RPMI7951 (cell line): ENCODE measurements at places on chromosomes 3 and 15. TPM values are rescaled to one million over a fixed set of nuclear protein-coding genes. Genes with fewer than 3 reads are reported as not detected.

Gene TIMMDC1
- total RNA-seq = 125 and 143 TPM in 2 replicates

Gene GPD1L
- 10.6 and 12.7 TPM in 2 replicates for total RNA-seq

Gene MORC1
- not detected in 2 replicates for total RNA-seq

Gene FOXB1
- total RNA-seq = not detected in 2 replicates

Gene MAN2A2
- 6.5 and 7.1 TPM in 2 replicates for total RNA-seq

Gene WDR49
- 0.12 TPM in 1 of 2 replicates, not detected in the other for total RNA-seq

Gene HYAL1
- total RNA-seq = 0.29 and 0.72 TPM in 2 replicates

Gene ST3GAL6
- 8.6 and 10.5 TPM in 2 replicates for total RNA-seq

Gene SCAANT1
- not detected in 2 replicates for total RNA-seq

Gene GOLGA8K
- 0.12 TPM in 1 of 2 replicates, not detected in the other for total RNA-seq

Gene HRH1
- 18.8 and 22.6 TPM in 2 replicates for total RNA-seq

Gene ASB7
- total RNA-seq = 11.5 and 13.5 TPM in 2 replicates

Gene FURIN
- 20.4 and 32.5 TPM in 2 replicates for total RNA-seq

DNA sequence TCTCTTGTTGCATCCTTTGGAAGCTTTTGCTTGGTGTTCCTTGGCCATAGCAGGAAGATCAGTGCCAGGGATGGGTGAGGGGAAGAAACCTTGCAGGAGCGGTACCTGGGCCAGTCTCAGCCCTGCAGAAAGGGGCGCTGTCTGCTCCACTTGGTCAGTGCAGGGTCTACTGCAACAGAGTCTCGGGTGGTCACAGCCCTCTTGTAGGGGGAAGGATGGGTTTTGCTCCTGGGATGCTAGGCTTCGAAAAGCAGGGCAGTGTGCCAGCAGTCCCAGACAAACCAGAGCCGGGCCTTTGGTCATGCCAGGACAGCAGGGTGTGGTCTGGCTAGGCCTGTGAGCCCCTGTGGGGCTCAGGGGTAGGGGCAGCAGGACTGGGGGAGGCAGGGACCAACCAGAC, 186.7 kb downstream of the APBA2 start:
- no peak for DNase-seq

DNA sequence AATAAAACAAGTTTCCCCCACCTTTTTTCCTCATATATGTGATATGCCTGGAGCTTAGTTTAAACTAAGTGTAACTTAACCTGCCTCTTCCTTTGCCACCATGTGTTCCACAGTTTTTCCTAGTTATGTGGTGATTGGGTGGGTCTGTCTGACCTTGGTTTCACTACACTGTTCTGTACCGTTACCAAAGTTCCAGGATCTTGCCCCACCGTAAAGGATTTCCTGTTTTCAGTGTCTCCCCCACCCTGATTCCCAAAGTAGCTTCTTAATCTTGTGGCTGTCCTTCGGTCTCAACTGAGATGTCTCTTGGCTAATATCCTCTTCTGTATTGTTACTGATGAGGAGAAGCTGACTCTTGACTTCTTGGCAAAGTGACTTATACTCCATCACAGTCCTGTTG, 6.4 kb upstream of the MGA start:
- DNase-seq = no peak

DNA sequence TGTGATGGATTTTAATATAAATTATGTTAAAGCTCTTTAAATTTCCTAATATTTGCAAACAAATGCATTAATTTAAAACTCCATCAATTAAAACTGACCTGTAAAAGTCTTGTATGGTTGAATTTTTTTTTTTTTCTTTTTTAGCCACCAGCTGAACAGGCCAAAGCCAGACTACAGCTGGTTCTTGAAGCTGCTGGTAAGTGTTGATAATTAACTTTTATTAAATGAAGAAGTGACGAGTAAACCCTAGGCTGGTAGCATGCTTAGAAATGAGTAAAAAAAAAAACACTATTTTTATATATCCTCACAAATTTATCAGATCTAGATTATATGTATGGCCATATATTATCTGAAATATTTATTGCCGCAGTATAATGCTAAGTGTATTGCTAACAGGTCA, 216.3 kb upstream of the MLF1 start:
- DNase-seq = no peak

GRCh38 chr15:86557018-86557550, 477.4 kb downstream of the AGBL1 start:
- DNase-seq = no peak

DNA sequence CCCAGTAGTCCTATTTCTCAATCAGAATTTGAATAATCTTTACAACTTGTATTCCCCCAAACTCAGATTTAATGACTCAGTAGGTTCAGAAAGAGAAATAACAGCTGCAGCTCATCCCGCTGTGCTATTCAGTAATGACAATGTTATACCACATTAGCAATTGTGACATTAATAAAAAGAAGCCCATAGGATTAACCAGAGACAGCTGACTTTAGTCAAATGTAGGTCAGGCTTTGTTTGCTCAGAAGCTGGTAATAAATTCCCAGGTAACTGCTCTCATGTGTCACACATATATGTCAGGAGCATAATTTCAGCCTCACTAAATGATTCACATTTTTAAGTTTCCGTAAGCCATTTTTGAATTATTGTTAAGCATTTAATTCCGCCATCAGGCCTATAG, 222.0 kb upstream of the UBE2E2 start:
- no peak for DNase-seq

- no peak for DNase-seq
These were observed 86.7 kb downstream of the ST8SIA2 start for GRCh38 chr15:92480361-92480760.

- DNase-seq = no peak
These were observed 249.5 kb downstream of the UACA start for GRCh38 chr15:70513819-70514218.

- no peak for DNase-seq
These were observed 786.0 kb downstream of the TUSC7 start for GRCh38 chr3:117495620-117496019.

- no peak for DNase-seq
These were observed 68.1 kb downstream of the PFN2 start for GRCh38 chr3:149902498-149903139.

DNA sequence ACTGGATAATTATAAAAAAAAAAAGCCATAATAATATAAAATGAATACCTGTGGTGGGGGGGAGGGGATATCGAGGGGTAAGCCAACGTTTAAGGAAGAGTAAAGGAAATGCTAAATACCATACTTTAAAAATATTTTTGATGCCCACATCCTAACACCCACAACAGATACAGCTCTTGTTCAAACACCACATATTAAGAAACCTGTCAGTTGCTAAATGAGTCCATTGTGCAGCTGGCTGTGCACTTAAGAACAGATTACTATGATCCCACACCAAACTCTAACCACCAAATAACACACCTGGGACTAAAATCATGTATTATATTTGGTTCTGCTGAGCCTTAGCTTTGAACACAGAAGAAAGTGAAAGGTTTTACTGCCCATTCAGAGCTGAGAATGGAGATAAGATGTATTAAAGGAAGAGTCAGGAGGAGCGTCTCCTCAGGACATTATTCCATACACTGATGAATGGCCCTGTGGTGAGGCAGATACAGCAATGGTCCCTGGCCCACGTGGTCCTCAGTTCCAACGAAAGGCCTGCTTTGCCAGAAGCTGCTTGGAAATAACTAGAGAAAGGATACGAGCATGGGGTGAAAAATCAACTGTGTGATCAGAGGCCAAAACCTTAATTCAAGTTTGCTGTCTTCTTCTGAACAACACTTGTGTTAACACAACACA, 515.4 kb downstream of the FOXP1 start:
- DNase-seq = no peak

DNA sequence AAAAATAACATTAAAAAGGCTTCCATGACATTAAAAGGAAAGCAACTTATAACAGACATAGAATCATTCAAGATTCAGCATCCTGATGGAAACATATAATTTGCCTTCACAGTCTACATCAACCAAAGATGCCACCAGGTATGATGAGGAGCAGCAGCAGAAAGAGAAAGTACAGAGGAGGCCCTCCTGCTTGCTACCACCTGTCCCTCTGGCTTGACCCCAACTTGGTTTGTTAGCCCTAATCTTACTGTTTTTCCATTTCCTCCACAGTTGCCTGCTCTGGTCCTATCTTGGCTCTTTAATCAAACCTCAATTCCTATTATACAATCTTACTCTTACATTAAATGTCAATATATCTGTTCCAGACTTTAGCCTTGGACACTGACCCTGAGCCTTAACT, 171.3 kb downstream of the DPH6 start:
- DNase-seq = no peak

- no peak for DNase-seq
These were observed 118.9 kb upstream of the CCDC54 start for GRCh38 chr3:107258300-107258699.

DNA sequence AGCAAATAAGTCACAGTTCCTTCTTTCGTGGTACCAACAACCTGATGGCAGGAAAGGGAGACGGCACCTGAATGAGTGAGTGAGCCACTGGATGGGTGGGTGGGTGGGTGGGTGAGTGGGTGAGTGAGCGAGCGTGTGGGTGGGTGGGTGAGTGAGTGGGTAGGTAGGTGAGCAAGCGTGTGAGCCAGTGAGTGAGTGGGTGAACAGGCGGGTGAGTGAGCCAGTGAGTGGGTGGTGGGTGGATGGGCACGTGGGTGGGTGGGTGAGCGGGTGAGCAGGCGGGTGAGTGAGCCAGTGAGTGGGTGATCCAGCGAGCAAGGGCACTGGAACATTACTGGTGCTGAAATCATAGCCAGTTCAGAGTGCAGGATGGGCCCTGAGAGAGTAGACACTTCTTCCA, 152.8 kb downstream of the MEGF11 start:
- no peak for DNase-seq

DNA sequence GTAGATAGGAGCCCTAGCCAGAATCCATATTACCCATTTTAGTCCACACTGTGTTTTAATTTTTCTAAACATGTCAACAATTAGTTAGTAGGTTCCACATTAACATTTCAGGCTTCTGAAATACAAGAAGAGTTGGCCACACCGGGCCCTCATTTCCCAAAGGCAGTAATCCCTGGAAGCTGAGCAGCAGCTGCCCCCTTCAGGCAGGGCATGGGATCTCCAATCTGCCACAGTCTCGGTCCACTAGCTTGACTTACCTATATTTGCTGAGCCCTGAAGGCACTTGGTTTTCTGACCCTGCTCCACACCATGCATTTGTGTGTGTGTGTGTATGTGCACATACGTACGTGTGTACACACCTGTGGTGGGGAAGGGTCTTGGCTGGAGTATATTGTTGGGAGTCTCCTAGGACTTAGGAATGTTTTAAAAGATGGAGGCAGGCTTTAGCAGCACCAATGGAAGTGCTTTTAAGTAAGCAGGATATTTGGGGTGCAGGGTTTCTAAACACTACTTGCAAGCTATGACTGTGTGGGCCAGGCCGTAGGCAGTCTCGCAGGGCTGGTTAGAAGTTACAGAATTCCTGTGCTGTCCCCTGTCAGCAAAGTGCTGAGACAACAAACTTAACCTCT, 71.2 kb upstream of the SOX14 start:
- DNase-seq = no peak

GRCh38 chr15:57591822-57592367, at the start of gene MYZAP:
MYZAP (plus strand) TSS chr15:57591904; CDS start chr15:57592035, 131 bp downstream.
- DNase-seq = peak; percentile 30

- peak; percentile 23 for DNase-seq
These were observed 21.6 kb upstream of the ZNF280D start for GRCh38 chr15:56754772-56755370.

- DNase-seq = peak; percentile 51
These were observed 692 bp downstream of the PSMD2 start for GRCh38 chr3:184299488-184300377.

- DNase-seq = peak; percentile 87
These were observed 40.6 kb downstream of the ADIPOQ start for GRCh38 chr3:186882881-186883685.

DNA sequence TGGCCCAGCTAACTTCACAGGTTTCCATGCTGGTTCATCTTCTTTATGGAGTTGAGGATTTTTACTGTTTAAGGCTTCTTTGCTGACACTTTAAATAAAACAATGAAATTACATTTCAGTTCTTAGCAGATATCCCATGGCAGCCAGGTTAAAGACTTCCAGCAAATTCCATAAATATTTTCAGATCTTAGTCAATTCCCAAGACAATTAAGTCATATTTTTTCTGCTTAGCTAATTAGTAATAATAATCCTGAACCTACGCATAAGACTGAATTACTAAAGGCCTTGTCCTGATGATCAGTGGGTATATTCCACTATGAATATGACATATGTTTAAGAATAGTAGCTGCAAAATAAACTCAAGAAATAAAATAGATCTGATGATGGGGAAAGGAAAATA, 83.3 kb downstream of the NR2E3 start:
- DNase-seq = no peak

DNA sequence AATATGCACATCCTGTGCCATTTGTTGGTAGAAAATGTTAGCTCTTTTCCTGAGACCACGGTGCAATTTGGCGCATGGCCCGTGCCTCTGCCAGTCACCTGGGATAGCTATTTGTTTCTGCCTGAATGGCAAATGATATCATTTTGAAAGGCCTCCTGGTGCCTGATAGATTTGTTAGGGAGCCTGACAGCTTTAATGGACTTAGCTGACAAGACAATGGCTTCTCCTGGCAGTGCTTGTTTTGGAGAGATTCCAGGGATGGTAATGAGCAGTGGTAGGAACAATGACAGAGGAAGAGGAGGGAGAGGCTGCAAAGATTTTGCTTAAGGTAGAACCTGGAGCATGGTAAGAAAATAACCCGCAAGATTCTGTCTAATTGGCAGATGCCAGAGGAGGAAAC, 268.5 kb downstream of the CLSTN2 start:
- no peak for DNase-seq

DNA sequence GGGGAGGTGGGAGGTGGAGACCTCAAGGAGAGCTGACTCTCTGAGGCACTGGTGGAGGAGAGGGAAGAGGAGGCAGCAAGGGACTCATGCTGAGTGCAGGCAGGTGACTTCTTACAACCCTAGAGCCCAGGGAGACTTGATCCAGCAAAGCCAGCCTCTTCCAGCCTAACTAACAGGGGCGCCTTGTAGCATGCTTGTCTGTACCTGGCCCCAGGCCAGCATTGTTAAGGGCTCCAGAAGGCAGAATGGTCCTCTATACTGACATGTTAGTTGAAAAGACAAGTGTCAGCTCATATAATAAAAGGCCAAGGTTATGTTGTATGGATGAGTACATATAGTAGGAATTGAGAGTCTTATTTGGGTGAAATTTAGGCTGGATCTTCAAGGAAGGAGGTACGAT, 65.4 kb downstream of the CHDH start:
- no peak for DNase-seq

DNA sequence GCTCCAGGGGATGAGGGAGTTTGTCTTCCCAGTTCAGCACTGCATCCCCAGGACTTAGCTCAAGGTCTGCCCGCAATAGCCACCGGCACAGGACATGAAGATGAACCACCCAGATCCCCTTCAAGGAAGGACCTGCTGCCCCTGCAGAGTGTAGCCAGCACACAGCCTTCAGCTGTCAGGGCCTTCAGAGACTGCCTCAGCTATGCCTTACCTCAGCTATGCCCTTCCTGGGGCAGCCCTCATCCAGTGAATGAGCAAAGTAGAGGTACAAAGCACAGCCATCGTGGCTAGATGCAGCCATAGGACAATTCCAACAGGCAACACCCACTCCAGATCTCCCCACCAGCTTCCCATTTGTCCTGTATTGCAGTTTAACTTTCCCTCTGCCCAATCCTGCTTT, 291.2 kb upstream of the STT3B start:
- DNase-seq = no peak
